Skin of body (tissue), 3 donors: ENCODE measurements at places on chromosomes 7 and 10.
A peak's percentile ranks its signal among the peaks of the same experiment; 100 is the strongest.

- no peak for DNase-seq
Measured at GRCh38 chr10:13195016-13195415, 33.7 kb downstream of the MCM10 start.

- no peak for DNase-seq
Measured at GRCh38 chr7:120760050-120760449, 97.9 kb downstream of the TSPAN12 start.

- DNase-seq: no peak
Measured at GRCh38 chr10:24170199-24170598, 38.7 kb upstream of the KIAA1217 start.

DNA sequence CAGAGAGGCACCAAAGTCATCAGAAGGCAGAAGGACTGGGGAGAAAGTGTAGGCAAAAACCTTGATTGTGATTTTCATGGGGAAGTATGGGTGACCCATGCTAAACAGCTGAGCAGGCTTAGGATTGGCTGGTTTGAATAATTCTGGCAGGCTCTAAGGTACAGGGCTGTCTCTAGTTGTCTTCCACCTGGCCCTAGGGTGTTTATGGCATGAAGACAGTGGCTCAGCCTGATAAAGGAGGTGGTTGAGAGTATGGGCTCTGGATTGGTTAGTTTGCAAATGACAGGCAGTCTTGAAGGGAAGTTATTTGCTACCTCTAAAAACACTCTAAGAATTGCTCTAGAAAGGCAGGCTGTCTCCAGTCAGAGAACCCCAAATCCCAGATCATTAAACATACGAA lies 100.3 kb downstream of the STRA8 start:
- no peak for DNase-seq

GRCh38 chr7:38465956-38466355 lies 165.2 kb downstream of the AMPH start:
- DNase-seq: no peak

DNA sequence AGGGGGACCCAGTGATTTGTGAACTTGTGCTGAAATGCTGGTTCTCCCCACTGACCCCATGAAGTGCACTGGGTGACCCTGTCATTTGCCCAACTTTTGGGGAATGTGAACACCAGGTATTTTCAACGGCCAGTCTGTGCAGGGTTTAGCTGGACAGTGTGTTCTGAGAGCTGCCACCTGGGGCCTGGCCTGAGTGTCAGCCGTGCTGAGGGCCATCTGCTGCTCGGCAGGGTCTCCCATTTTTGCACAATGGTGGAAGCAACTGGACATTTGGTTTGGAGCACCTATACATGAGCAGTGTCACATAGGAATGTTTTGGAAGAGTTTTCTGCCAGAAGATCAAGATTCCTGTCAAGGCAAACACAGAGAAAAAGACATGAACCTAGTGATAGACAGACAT lies 5.2 kb downstream of the CHN2 start:
- no peak for DNase-seq

DNA sequence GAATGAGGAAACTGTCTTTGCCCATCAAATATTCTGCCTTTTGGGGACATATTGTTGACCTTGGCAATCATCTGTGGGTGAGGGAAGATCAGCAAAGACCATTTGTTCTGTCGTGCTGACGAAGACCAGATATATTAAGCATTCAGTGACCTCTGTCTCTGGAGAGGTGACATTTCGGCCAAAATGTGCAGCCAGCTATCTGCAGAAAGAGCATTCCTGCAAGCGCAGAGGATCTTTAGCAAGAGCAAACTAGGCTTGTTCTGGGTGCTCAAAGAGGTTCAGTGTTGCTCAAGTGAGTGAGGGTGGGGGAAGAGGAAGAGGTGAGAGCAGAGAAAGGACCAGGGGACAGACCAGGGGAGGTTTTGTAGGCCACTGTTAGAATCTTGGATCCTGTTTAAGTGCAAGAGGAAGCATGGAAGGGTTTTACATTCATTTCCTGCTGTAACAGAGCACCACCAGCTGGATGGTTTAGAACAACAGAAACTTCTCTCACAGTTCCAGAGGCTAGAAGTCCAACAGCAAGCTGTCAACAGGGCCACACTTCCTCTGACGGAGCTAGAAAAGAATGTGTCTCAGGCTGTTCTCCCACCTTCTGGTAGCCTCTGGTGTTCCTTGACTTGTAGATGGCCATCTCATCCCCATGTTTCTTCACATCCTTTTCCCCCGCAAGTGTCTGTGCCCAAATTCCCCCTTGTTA lies 11.2 kb downstream of the C10orf120 start:
- no peak for DNase-seq

DNA sequence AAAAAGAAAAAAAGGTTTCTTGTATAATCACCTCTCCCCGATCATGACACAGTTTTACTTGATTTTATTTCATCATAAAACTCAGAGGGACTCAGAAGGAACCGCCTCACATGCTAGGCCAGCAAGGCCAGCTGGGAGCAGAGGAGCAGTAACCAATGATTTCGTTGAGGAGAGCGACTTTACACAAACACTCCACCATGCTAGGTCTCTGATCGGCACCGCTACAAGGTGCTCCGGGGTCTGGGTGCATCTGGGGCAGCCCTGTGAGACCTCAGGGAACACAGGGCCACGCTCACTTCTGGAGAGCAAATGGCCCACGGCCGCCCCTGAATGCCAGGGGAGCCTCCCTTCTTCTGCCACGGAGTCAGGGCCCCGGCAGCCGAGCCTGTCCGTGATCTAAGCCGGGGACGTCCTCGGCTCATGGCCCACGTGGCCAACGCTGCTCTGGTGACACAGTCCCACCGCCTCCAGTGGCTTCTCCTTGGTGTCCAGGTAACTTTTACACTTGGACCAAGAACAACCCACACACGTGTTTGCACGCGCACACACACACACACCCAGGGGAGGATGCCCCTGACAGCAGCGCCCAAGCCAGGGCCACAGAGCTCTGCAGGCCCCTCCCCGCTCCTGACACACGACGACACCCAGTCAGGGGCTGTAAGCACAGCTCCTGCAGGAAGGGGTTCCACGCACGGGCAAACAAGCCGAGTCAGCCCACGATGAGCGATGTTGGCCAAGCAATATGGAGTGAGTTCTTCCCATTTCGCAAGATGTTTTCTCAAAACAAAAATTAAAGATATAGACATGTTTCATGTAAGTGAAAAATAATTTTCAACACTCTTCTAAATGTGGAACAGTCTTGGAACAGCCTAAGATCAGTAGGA lies 332.3 kb downstream of the DNAJB6 start:
- no peak for DNase-seq

- no peak for DNase-seq
Measured at GRCh38 chr10:11145495-11145855, 127.8 kb downstream of the CELF2 start.

GRCh38 chr7:30920584-30921539 lies 9.2 kb downstream of the AQP1 start:
- DNase-seq: no peak

- DNase-seq: no peak
Measured at GRCh38 chr10:59068581-59069191, 107.8 kb upstream of the PHYHIPL start.

- DNase-seq: no peak
Measured at GRCh38 chr7:128997181-128997580, 57.7 kb downstream of the TNPO3 start.

GRCh38 chr7:136912339-136912738 lies 43.9 kb downstream of the CHRM2 start:
- DNase-seq: no peak

DNA sequence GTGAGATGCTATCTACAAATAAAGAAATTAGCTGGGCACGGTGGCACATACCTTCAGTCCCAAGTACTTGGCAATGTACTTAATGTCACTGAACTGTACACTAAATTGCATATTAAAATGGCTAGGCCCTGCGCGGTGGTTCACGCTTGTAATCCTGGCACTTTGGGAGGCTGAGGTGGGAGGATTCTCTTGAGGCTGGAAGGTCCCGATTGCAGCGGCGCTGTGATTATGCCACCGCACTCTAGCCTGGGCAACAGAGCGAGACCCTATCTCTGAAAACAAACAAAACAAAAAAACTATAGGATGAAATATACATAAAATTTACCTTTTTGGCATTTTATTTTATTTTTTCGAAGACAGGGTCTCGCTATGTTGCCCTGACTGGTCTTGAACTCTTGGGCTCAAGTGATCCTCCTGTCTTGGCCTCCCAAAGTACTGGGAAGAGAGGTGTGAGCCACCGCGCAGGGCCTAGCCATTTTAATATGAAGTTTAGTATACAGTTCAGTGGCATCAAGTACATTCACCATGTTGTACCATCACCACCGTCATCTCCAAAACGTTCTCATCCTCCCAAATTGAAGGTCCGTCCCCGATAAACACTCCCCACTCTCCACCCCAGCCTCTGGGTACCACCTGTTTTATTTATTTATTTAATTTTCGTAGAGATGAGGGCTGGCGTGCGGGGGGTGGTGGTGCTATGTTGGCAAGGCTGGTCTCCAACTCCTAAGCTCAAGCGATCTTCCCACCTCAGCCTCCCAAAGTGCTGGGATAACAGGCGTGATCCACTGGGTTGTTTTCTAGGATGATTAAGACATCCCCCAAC lies 1.3 kb upstream of the EIF3B start:
- DNase-seq: no peak

- DNase-seq: no peak
Measured at GRCh38 chr10:106612381-106612780, 552.1 kb downstream of the SORCS1 start.

GRCh38 chr10:132546567-132547420 lies 9.2 kb downstream of the INPP5A start:
- no peak for DNase-seq

- DNase-seq: no peak
Measured at GRCh38 chr7:81515009-81515408, 254.8 kb downstream of the HGF start.

DNA sequence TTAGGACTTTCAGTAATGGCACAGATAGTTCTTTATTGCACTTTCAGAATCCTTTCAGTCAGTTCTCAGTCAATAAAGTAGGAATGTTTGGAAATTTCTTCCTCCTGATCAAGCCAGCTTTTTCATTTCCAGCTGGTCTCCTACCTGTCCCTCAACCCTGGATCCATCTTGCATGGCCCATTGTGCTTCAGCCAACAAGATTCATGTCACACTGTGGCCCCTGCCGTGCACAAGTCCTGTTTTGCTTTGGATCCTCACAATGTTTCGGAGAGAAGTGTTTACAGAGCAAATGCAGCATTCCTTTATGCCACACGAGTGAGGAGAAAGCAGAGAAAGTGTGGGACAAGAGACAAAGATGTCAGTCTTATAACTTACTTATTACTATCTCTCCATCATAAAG lies 1694.7 kb upstream of the LRRTM3 start:
- no peak for DNase-seq

GRCh38 chr10:14146025-14146424 lies 184.7 kb downstream of the FRMD4A start:
- no peak for DNase-seq

DNA sequence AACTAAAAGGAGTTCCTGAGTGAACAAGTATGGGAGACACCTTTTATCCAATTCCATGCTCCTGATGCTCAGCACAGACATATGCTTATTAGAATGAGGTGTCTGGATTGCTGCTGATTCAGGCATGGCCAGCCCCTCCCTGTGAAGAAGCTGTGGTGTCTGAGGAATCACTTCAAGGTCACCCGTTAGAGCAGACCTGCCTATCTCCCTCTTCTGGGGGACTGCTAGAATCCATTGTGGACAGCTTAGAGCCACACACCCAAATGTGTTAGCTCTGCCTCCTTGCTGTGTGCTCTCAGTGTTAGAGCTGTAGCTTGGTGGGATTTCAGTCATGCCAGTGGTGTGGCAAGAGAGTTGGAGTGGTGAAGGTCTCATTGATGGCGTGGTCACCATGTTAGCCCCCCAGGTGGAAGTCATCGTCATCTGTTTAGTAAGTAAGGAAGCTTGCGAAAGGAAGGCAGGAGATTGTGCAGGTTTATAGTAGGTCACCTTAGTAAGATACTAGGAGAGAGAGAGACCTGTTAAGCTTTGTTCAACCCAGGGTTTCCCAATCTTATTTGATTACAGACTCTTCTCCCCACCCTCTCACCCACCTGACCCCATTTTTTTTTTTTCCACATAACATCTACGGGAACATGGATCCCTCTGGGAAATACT lies 12.8 kb downstream of the PRXL2A start:
- DNase-seq: no peak

DNA sequence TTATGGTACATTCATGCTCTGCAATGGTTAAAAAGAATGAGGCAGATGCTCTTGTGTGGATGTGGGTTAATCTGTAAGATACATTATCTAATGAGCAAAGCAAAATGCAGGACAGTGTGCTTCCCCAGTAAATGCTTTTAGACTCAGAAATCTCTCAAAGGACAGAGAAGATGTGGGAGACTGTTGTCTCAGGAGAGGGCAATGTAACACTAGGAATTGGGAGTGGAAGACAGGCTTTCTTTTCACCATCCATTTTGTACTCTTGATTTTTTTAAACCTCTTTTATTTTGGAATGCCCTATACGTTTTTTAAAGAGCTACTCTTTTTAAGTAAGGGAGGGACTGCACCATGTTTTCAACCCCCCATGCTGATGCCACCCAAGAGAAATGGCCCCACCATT lies 77.5 kb upstream of the ADAM12 start:
- peak; percentile 16 for DNase-seq

DNA sequence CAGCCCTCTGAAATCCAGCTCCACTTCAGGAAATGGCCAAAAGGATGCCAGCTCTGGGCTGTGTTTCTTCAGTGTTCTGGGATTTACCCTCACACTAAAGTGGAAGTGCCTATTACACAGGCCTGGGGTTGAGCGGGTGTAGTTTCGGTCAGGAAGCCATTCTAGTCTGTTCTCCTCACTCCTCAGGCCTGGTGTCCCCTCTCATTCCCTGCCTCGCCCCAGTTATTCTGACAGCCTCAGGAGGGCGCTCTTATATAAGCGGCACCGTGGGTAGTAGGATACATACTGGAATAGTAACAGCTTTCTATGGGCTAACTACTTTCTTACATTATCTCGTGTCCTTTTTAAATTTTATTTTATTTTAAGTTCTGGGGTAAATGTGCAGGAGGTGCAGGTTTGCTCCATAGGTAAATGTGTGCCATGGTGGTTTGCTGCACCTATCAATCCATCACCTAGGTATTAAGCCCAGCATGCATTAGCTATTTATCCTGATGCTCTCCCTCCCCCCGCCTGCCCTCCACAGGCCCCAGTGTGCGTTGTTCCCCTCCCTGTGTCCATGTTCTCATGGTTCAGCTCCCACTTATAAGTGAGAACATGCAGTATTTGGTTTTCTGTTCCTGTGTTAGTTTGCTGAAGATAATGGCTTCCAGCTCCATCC lies 12.2 kb upstream of the LGI1 start:
- no peak for DNase-seq

DNA sequence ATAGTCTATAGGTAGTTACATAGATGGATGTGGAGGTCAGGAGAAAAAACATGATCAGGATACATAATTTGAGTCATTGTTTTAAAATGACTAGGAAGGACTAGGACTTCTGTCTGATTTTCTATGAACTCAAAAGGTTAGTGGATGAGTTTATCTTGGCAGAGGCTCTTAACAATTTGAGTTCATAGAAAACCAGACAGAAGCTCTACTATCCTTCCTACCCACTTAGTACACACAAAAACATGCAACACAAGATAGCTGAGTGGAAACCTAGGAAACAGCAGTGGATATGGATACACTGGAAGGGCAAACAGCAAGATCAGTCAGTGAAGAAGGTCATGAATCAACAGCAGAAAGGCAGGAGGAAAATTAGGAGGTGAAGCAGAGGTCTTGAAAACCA lies 84.6 kb downstream of the VPS50 start:
- DNase-seq: no peak
